ENCODE measurements at places on chromosomes 13 and 19.

GRCh38 chr13:82220641-82221040, 1661.6 kb downstream of the SLITRK1 start:
- no peak for DNase-seq

DNA sequence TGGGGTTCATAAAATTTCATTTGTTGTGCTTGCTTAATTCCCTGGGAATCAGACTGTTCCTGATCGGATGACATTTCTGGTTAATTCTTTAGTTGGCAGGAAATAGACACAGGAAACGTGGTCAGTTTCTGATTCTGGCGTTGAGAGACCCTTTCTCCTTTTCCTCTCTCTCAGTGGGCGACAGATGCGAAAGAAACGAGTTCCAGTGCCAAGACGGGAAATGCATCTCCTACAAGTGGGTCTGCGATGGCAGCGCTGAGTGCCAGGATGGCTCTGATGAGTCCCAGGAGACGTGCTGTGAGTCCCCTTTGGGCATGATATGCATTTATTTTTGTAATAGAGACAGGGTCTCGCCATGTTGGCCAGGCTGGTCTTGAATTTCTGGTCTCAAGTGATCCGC, 10.8 kb downstream of the LDLR start:
- no peak for DNase-seq

DNA sequence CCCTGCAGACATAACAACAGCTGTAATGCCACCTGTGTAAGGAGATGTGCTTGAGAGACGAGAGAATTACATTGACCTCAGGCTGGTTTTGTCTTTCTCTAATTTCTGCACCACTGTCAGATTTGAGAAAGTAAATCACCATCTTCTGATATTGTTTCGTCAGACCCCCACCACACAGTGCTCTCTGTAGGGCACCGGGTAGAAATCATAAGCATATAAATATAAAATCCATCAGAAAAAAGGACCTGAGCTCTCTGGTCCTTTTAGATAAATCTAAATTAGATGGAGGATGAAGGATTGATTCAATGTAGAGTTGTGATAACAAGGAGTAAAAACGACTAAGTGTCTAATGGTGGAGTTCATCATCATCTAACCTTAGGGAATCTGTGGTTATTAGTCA, 1981.0 kb upstream of the PRR20A start:
- no peak for DNase-seq

- no peak for DNase-seq
Observed at GRCh38 chr13:75670496-75670895, 34.4 kb downstream of the LMO7 start.

- no peak for DNase-seq
Observed at GRCh38 chr13:28140433-28141125, 2.2 kb downstream of the PAN3 start.

DNA sequence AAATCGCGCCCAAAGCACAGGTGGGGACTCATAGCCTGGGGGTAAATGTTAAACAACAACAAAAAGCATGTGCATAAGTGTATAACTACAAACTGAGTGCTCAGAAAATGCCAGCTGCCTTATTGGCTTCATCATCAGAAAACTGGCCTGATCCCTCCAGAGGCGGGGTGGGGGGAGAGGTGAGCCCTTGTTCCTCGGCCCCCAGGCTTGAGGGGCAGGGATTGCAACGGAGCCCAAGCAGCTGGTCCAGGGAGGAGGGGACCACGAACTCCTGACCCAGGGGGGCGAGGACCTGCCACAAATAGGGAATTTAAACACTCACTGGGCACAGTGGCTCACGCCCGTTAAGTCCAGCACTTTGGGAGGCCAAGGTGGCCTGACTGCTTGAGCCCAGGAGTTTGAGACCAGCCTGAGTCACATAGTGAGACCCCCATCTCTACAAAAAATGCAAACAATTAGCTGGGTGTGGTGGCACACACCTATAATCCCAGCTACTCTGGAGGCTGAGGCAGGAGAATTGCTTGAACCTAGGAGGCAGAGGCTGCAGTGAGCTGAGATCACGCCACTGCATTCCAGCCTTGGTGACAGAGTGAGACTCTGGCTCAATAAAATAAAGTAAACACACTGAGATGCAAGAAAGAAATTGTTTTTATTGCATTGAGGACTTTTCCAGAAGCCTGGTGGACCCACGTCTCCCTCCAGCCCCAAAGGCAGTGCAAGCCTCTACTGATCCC, 8.7 kb downstream of the SIRT6 start:
- no peak for DNase-seq

- no peak for DNase-seq
Observed at GRCh38 chr13:98677398-98677797, 75.1 kb downstream of the SLC15A1 start.

DNA sequence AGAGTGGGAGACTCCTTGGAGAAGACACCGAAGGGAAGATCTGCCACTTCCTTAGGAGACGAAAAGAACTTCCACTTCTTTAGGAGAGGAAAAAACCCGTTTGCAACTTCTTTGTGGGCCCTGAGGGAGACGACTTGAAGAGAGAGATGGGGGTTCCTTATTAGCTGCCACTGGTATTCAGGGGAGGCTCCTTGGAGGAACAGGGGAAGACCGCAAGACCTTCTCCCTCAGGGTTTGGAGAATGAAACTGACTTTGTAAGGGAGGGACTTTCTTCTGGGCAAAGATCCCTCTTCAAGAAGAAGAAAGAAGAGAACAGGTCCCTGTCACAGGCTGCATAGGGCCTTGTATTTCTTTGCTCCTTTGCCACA, 416 bp downstream of the BCKDHA start:
- no peak for DNase-seq

DNA sequence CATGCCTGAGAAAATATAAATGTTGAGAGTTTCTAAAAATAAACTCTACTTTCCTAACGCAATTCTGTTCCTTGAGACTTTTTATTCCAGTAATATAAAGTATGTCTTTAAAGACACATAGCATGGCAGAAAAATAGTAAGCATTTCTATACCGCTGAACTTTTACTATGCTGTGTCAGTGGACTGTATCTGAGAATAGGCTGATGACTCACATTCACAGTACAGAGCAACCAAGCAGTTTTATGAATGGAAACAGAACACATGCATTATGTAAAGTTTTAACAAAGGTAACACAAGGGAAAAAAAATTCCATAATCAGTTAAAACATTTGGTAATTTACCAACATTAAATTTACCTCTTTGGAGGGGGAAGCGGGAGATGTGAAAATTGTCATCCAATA, 38.4 kb downstream of the ZDHHC20 start:
- DNase-seq: no peak

DNA sequence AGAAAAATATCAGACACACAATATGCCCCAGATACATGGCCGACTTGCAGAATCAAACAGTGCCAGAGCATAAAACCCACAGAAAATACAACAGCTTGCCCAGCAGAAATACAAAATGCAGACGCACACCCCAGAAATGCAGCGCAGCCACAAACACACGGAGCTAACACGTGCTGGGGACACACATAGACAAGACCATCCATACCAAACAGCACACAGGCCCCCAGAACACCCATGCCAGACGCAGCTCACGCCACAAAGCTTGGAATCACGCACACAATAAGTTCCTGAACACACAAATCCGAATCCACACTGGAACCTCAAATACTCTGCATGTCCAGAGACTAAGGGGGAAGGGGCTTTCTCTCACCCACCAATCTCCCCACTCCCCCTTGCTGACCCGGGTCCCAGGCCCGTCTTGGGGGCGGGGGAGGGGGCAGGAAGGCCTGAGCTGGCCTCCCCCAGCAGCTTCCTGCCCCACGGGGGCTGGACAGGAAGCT, 17.2 kb downstream of the CCDC97 start:
- no peak for DNase-seq

- no peak for DNase-seq
Observed at GRCh38 chr13:51806566-51806965, 2.6 kb upstream of the DHRS12 start.

DNA sequence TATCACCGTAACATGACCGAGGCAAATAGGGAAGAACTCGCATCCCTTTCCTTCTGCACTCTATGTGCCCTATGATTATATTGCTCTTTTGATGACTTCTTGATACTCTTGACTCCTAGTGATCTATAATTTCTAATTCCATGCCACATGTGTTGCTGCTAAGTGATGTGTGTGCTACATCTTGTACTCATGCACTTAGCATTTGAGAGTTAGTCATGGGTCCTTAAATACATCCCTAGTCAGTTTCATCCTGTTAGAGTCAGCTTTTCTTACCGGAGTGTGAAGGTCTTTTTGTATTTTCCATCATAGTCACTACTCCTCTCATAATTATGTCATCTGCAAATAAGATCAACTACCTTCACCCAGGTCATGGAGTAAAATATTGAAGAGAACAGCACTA, 30.2 kb downstream of the RXFP2 start:
- DNase-seq: no peak

- DNase-seq: no peak
Observed at GRCh38 chr19:825897-826644, 1.6 kb upstream of the AZU1 start.

GRCh38 chr19:1837625-1838105, 10.6 kb downstream of the REXO1 start:
- DNase-seq: no peak

DNA sequence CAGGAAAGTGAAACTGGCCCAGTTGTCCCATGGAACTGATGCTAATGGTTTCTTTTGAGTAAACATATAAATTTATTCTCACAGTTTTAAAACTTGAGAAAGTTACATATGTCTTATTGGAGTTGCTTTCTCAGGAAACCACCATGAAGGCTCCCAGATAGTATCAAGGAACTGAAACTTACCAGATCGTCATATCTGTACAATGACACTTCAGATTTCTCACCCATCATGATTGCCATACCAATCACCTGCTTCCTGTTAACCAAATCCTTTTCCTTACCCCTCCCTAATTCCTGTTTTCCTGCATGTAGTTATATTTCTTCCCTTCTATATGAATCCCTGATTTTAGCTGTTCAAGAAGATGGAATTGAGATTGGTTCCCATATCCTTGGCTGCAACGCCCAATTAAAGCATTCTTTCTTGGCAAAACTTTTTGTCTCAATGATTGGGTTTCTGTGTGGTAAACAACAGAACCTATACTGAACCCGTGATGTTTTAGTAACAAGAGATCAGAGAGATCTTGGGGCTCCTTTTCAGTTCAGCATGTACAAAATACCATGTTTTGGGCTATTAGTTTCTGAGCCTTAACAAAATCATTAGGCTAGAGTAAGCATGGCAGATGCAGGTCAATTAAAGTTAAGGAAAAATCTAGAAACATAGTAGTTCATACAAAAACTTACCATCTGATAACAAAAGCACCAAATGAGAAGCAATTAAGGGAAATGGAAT, 781.3 kb upstream of the MIR17HG start:
- DNase-seq: no peak

- DNase-seq: no peak
Observed at GRCh38 chr13:52034616-52035226, 10.2 kb downstream of the UTP14C start.

GRCh38 chr19:10270616-10271394, at the start of gene ICAM1:
Gene ICAM1 (plus strand): TSS chr19:10271120. CDS start chr19:10271160, 40 bp downstream.
- no peak for DNase-seq

DNA sequence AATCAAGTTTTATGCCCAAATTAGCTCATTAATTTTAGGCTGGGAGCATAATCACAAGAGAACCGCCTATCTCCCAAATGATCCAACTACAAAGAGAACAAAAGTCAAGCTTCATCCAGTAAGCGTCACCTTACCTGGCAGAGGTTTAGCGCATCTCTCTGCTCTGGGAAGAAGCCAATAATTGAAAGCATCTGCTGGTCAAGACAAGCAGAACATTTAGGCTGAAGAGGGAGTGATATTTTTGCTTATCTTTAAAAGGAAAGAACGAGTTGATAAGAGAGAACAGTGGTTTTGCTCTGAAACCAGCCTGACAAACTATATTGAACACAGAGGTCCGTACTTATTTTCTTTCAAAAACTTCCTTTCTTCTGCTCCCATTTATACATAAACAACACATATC, 242.1 kb downstream of the ENOX1 start:
- no peak for DNase-seq

GRCh38 chr19:58364146-58364545, 1.6 kb upstream of the ZNF497 start:
- DNase-seq: no peak

DNA sequence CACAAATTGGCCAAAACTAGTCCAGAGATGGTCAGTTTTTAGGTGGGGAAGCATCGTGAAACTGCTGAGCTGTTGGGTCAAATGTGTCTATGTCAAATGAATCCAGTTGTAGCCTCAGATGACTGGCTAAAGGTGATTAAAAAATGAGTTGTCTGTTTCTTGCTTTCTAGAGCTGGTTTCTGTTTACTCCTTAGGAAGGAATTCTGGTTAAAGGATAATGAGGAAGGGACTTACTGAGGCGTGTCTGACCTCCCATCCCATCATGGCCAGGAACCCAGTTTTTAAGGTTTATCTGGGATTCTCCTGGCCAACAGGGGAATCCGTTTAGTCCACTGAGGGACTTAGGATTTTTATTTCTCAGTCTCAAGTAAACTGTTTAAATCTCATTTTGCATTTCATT, 256.5 kb downstream of the UQCRFS1 start:
- DNase-seq: no peak

Data from NCI-H524 treated with DMSO at 0.1 percent for 48 hours (cell line).